ENCODE measurements at places on chromosomes 5 and 9.

DNA sequence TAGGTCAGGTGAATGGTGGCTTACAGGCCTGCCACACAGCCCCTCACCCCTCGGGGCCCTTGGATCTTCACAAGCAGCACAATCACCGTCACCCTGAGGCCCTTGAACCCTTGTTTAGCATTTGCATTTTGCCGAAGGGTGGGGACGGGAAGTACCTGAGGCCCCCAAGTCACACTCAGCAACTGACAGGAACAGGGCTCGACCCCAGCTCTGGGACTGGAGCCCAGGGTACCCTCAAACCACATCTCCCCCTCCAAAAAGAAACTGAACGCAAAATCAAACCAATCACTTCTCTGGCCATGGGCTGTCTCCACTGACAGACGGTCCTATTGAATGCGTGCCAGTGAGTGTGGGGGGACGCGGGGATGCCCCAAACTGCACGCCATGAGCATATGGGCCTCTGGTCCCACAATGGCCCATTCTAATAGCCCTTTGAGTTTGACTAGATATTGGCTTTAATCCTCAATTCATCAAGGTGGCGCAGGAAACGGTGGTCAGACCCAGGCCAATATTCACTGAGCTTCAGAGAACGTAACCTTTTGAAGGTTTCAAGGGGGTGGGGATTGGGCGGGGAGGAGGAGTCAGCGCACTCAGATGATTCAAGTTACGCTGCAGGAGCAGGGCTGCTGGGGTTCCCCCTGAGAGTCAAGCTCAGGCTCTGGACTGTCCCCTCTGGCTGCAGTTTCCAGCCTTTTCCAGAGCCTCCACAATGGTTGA, 176.0 kb downstream of the DAB2IP start:
- no peak for DNase-seq

GRCh38 chr5:159533197-159533596, 202.9 kb upstream of the IL12B start:
- DNase-seq = no peak

DNA sequence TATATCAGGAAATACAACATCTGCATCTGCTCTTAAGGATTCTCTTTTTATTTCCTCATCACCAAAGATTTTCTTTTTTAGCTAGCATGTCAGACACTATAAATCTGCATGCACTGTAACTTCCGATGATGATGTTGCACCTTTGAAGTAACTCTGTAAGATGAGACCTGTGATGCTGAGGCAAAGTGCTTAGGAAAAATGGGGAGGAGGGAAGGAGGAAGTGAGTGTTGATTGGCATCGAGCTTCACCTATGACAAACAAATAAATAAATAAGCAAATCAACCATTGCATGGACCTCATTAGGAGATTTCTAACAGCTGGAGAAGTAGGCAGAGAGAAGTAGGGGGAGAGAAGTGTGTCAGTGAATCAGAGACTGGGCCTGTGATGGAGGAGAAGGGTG, 52.6 kb downstream of the ENC1 start:
- DNase-seq = no peak

DNA sequence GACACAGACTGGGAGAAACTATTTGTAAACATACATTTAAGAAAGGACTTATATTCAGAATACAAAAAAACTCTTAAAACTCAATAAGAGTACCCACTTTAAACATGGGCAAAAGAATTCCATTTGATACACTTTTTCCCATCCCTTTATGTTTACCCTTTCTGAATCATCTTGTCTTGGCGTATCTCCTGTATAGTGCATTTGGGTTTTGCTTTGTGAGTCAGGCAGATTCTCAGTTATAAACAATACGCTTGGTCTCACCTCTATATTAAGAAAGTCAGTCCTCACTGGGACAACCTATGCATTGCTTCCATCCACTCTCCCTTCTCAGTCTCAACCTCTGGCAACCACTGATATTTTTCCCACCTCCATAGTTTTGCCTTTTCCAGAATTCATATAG, 27.3 kb upstream of the ADAMTS6 start:
- DNase-seq = no peak

GRCh38 chr5:166979307-166979895, 1312.0 kb upstream of the WWC1 start:
- no peak for DNase-seq

GRCh38 chr9:116990592-116990991, 303.5 kb downstream of the TRIM32 start:
- no peak for DNase-seq

GRCh38 chr5:7540736-7541485, 145.0 kb downstream of the ADCY2 start:
- no peak for DNase-seq

DNA sequence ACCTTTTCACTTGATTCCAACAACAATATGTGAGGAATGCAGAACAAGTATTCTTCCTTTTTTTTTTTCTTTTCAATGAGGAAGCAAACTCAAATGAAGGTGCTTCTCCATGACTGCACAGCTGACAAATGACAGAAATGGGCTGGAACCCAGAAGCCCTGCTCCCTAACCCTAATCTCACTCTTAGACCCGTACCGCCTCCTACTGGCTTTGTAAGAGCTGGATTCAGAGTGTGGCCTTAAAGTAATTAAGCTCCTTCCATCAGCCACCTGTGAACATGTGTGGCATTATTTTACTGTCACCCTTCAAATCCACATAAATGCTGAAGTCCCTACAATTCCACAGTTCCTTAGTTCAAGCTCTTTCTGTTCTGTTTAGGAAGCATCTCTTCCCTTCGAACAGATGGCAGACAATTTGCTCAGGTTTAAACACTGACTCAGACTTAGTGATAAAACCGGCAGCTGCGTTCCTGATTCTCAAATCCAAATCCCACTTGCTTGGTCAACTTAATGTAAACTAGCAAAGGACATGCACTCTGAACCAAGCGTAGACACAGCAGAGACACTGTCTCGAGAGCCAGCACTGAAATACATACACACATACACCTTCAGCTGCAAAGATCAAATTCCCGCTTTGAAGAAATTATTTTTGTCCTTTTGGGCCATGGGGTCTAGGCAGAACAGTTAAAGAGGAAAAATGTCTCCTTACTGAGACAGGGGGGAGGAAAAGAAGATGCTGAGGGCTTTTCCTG, 316.7 kb upstream of the TLE4 start:
- no peak for DNase-seq

GRCh38 chr9:81372628-81373191, 316.6 kb downstream of the TLE1 start:
- no peak for DNase-seq

- DNase-seq = no peak
Observed at GRCh38 chr5:83503662-83504061, 32.1 kb downstream of the VCAN start.

DNA sequence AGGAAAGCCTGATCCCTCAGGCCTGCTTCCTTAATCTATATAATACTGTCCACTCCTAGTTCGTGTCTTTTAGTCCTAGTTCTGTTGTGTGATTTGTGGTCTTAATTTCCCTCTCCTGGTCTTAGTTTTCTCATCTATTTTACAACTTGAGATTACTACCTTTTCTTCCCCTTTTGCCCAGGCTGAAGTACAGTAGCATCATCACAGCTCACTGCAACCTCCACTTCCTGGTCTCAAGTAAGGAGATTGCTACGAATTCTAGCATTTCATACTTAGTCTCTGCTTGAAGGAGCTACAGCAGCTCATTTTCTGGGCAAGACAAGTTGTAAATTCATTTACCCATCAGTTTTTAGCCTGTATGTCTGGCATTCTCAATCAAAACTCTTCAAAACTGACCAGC, 5.5 kb downstream of the TRIM32 start:
- no peak for DNase-seq

GRCh38 chr5:5340206-5340729, 82.2 kb upstream of the ICE1 start:
- DNase-seq = peak; percentile 44

DNA sequence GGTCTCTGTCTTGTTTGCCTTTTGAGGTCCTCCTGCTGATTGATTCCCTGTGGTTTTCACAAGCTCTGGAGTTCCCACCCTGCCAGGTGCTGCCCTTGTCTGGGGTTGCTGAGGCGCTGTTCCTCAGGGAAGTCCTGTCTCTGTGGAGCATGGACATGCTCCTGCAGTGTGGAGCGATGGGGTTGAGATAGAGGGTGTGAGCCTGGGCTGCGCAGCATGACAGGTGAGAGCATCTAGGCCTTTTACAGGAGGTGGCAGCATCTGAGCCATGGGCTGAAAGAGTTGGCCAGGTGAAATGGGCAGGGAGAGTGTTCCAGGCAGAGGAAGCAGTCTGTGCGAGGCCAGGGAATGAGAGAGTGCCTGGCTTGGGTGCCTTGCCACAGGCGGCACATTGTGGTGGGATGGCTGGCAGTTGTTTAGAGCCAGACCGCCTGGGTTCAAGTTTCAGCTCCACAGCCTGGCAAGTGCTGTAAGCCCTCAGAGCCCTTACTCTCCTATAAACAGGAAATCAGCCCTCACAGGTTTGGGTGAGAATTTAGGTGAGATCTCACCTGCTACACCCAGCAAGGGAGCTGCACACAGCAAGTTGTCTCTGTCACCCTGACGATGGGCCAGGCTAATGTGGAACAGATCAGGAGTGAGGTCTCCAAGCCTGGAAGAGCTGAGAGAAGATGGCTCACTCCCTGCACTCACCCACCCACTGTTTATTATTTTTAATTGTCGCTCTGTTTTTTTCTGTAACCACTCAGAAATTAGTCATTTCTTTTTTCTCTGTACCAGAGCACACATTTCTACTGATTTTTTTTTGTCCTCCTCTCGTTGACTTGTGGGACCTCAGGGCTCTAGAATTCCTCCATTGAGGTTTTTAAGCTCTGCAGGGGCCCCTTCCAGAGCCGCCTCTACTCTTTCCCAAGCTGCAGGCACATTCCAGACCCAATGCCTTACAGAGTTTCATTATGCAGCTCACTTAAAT, 19.6 kb downstream of the TCOF1 start:
- DNase-seq = no peak

DNA sequence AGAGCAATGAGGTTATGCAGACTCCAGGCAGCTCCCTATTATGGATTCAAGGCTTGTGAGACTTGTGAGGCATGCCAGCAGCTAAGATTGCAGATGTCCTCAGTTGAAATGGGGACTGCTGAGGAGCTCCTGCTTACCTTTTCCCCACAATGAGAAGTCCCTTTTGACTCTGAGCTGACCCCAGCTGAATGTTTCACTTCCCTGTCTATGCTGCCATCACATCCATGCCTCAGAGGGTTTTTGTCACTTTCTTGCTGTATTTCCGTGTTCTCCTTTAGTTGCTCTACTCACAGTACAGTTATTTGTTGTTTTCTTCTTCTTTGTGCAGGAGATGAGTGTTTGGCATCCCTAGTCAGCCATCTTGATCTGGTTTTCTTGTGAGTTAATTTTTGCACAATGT, 18.8 kb upstream of the OR2S2 start:
- no peak for DNase-seq

- DNase-seq = no peak
Observed at GRCh38 chr9:23779220-23779619, 46.8 kb downstream of the ELAVL2 start.

DNA sequence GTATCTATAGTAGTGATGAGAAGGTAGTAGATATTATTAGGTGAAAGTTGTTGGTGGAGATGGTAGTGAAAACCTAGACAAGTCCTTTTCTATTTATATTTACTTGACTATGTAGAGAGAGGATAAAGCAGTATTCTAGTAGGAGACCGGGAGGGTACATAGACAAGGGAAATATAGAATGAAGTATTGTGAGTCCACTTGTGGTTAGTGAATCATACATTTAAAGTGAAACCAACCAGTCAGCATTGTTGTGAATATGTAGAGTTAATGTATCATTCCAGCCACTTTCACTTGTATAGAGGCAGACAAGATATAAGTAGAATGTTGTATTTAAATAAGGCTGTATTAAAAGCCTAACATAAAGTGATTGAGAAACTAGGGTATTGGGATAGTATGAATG, 1711.3 kb upstream of the ACO1 start:
- DNase-seq = no peak

DNA sequence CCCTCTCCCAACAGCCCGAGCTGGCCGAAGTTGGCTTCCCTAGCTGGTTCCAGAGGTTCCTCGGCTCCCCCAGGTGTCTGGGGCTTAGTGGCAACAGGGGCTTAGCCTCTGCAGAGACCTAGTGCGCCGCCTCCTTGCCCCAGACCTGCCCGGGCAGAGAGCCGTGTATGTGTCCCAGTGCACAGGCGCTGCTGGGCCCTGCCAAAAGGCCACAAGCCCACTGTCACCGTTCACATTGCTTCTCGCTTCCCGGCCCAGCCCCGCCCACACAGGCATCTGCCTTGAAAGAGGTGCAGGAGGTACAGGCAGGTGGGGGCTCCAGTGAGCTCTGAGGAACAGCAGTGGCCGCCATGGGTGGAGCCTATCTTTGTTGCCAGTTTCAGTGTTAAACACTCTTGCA, 2.5 kb upstream of the CACFD1 start:
- DNase-seq = no peak

- DNase-seq = no peak
Observed at GRCh38 chr9:19992556-19992955, 203.7 kb upstream of the SLC24A2 start.

- DNase-seq = no peak
Observed at GRCh38 chr9:20355022-20355421, 267.3 kb downstream of the MLLT3 start.

DNA sequence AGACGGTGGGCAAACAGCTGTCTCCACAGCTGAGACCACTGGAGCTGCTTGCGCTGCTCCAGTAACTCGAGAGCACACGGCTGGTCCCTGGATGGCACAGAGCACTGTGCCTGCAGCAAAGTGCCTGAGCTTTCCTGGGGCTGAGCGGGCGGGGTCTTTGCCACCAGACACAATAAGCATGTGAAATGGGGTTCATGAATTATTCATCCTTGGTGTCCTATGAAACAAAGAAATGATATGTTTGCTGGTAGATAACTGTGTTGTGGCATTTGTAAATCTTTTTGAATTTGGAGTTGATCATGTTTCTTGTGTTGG, 151.7 kb upstream of the MPDZ start:
- no peak for DNase-seq

- no peak for DNase-seq
Observed at GRCh38 chr9:77843871-77844155, 187.8 kb downstream of the GNAQ start.

DNA sequence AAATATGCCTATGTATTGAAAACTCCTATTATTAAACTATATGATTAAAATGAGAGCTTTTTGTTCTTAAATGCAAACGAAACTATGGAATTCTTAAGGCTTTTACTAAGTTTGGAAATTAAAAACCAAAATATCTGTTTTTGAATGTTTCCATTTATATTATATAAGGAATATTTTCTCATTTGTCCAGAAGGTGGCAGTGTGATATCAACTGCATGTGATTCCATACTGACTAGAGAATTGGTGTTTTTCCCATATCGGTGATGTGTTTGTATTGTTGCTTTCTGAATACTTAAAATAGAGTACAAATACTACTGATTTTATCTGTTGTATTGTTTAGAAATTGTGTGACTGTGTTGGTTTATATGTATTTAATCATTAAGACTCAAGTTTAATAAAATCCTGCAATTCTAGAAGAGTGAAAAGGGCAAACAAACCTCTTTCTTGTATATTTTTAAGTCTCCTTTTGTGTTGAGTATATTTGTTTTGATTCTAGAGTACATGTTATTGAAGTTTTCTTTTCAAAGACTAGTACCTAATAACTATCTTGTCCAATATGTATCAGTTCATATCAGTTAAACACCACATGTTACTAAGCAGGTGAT, 320.8 kb downstream of the CCDC171 start:
- peak; percentile 50 for DNase-seq

- DNase-seq = no peak
Observed at GRCh38 chr5:131609774-131610173, 25.3 kb downstream of the RAPGEF6 start.

- DNase-seq = no peak
Observed at GRCh38 chr5:109454731-109455505, 45.1 kb upstream of the PJA2 start.

- no peak for DNase-seq
Observed at GRCh38 chr5:82068723-82069122, 96.9 kb downstream of the ATG10 start.

- no peak for DNase-seq
Observed at GRCh38 chr9:127059030-127059429, 63.4 kb downstream of the ANGPTL2 start.

All from glomerular endothelial cell (primary cell).